ENCODE measurements at places on chromosomes 2 and 18.

DNA sequence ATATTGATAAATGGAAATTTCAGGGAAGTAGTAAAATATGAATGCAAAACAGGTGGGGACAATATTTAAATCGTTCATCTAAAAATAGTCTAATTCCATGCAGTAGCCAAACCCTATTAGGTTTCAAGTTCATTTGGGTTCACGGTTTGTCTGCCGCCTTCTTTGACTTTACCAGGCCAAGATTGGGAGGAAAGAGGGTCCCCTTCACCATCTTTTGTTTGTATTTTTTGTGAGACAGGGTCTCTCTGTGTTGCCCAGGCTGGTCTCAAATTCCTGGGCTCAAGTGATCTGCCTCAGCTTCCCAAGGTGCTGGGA, 98.5 kb upstream of the ATL2 start:
- peaks cover 5% of the 10 kb centered on the region for H3K27me3 ChIP-seq
- DNase-seq = no peak
- no peak overlapping the region for H3K4me3 ChIP-seq
- no peaks in the 10 kb centered on the region for H3K4me1 ChIP-seq
- H3K36me3 ChIP-seq = no peaks in the 10 kb centered on the region

GRCh38 chr18:2959341-2959740, 53.6 kb downstream of the LPIN2 start:
- no peak for DNase-seq
- peaks cover 11% of the 10 kb centered on the region for H3K36me3 ChIP-seq
- peak overlapping the region; percentile 68 for H3K4me3 ChIP-seq

DNA sequence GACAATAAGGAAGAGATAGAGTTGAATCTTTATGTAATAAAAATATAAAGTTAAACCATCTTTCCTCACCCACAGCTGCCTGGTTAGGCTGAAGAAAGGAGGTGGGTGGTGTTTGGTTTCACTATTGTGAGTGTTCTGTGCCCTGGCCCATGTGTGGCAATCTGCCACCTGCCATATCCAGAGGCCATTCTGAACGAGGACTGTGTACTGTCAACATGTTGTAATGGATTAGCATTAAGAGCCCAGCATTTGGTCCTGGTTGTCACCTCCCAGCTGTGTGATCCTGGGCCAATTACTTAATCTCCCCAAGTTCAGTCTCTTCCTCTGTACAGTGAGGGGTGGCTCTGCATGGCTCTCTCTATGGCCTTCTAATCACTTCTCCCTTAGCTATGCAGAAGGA, 118.2 kb upstream of the SEC11C start:
- H3K27me3 ChIP-seq = no peaks in the 10 kb centered on the region
- H3K36me3 ChIP-seq = no peaks in the 10 kb centered on the region
- H3K4me1 ChIP-seq = no peaks in the 10 kb centered on the region
- H3K27ac ChIP-seq = no peak overlapping the region
- H3K4me3 ChIP-seq = no peak overlapping the region

- H3K36me3 ChIP-seq = no peaks in the 10 kb centered on the region
- H3K4me1 ChIP-seq = no peaks in the 10 kb centered on the region
- no peak overlapping the region for H3K4me3 ChIP-seq
- no peaks in the 10 kb centered on the region for H3K27me3 ChIP-seq
These were observed 755.7 kb upstream of the SLC8A1 start for GRCh38 chr2:41207578-41207977.

GRCh38 chr2:96265349-96265839, 403 bp downstream of the TMEM127 start:
- DNase-seq = peak; percentile 46
- H3K4me3 ChIP-seq = peak overlapping the region; percentile 44
- peaks cover 54% of the 10 kb centered on the region for H3K4me1 ChIP-seq
- H3K27me3 ChIP-seq = no peaks in the 10 kb centered on the region

DNA sequence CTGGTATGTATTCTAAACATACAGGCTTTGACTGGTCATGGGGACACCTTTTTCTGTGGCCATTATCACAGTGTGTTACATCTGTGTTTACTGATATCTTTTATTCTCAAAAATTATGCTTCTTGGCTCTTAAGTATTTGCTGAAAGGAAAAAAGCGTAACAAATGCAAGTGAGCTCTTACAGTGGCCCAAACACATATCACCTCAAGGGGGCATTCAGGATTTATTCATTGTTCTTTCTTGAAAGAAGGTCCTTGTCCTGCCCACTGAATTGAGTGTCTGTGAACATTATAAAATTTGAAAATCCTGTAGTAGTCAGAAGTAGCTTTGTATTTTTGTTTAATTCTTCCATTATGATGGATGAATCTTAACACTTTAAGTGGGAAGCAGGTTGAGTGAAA, 454.5 kb downstream of the XIRP2 start:
- H3K4me3 ChIP-seq = no peak overlapping the region
- no peak for DNase-seq
- no peaks in the 10 kb centered on the region for H3K36me3 ChIP-seq
- no peak overlapping the region for H3K27ac ChIP-seq
- H3K4me1 ChIP-seq = no peaks in the 10 kb centered on the region

GRCh38 chr2:215517391-215517790, 81.5 kb upstream of the FN1 start:
- H3K27me3 ChIP-seq = no peaks in the 10 kb centered on the region
- no peaks in the 10 kb centered on the region for H3K4me1 ChIP-seq
- H3K36me3 ChIP-seq = no peaks in the 10 kb centered on the region
- no peak overlapping the region for H3K4me3 ChIP-seq
- DNase-seq = no peak

GRCh38 chr18:24530630-24531111, 70.2 kb downstream of the HRH4 start:
- H3K27me3 ChIP-seq = peaks cover 14% of the 10 kb centered on the region
- no peak overlapping the region for H3K4me3 ChIP-seq
- no peak for DNase-seq

- H3K27ac ChIP-seq = no peak overlapping the region
- H3K27me3 ChIP-seq = no peaks in the 10 kb centered on the region
- no peak for DNase-seq
- H3K4me1 ChIP-seq = no peaks in the 10 kb centered on the region
These were observed 339.1 kb downstream of the TSN start for GRCh38 chr2:122094557-122094956.

GRCh38 chr2:204274991-204275390, 270.3 kb upstream of the PARD3B start:
- no peaks in the 10 kb centered on the region for H3K36me3 ChIP-seq
- DNase-seq = no peak
- H3K4me1 ChIP-seq = no peaks in the 10 kb centered on the region
- H3K27ac ChIP-seq = no peak overlapping the region
- H3K27me3 ChIP-seq = peaks cover 9% of the 10 kb centered on the region
- no peak overlapping the region for H3K4me3 ChIP-seq

GRCh38 chr2:237485304-237485703, 1.7 kb upstream of the MLPH start:
- no peaks in the 10 kb centered on the region for H3K36me3 ChIP-seq
- H3K4me3 ChIP-seq = no peak overlapping the region
- H3K27ac ChIP-seq = no peak overlapping the region
- peaks cover 18% of the 10 kb centered on the region for H3K27me3 ChIP-seq
- no peaks in the 10 kb centered on the region for H3K4me1 ChIP-seq

DNA sequence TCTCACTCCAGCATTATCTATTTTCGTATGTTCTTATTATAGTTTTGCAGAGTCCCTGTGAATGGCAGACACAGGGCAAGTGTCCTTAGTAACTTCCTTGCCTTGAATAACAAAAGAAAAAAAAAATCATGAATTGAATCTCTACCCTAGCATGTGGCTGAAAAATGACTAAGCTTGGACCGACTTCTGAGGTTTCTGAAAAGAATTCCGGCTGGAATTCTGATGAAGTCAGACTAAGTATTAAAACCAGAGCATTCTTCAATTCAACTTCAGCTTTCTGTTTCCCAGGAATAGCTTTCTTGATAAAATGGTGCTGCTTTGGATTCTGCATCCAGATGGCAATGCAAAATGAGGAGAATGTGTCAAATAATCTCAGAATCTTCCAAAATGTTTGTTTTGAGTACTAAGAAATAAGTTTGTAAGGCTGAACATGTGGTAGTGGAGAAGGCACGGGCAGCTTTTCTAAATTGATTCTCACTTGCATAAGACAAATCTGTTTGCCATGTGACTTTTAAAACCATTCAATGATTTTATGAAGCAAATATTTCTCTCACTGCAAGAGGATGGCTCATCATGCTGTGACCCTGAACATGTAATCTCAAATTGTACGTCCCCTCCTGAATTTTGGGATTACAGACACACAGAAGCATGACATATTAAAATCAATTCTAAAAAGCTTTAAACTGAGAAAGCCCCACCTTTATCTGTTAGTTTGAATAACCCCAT, 1462.8 kb upstream of the LRRTM1 start:
- no peak overlapping the region for H3K27ac ChIP-seq
- H3K4me1 ChIP-seq = no peaks in the 10 kb centered on the region
- no peak overlapping the region for H3K4me3 ChIP-seq
- H3K36me3 ChIP-seq = no peaks in the 10 kb centered on the region

GRCh38 chr2:65357959-65358294, 74.5 kb downstream of the SPRED2 start:
- H3K4me1 ChIP-seq = no peaks in the 10 kb centered on the region
- H3K27me3 ChIP-seq = no peaks in the 10 kb centered on the region
- DNase-seq = no peak
- H3K36me3 ChIP-seq = no peaks in the 10 kb centered on the region
- H3K4me3 ChIP-seq = no peak overlapping the region
- H3K27ac ChIP-seq = no peak overlapping the region

GRCh38 chr2:217914078-217914477, 88.7 kb downstream of the TNS1 start:
- no peaks in the 10 kb centered on the region for H3K4me1 ChIP-seq
- DNase-seq = no peak
- H3K27me3 ChIP-seq = no peaks in the 10 kb centered on the region
- no peaks in the 10 kb centered on the region for H3K36me3 ChIP-seq
- H3K4me3 ChIP-seq = no peak overlapping the region
- no peak overlapping the region for H3K27ac ChIP-seq

DNA sequence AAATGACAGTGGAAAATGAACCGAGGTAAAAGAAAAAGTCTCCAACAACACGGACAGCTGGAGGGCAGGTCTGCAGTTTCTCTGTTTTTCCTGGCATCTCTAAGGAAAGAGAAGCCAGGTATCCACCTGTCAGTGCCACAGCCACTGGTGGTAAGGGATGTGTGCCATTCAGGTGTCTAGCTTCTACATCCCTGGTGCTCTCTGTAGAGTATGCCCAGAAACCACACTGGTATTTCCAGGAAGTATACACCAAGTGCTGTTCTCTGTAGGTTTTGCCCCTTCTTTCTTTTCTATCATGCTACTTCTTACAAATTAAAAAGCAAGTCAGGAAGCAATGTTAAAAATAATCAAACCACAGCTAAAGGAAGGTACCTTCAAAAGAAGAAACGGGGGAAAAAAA, 7.6 kb upstream of the AGFG1 start:
- peaks cover 53% of the 10 kb centered on the region for H3K4me1 ChIP-seq
- no peaks in the 10 kb centered on the region for H3K36me3 ChIP-seq
- H3K4me3 ChIP-seq = peak overlapping the region; percentile 63
- peak overlapping the region; percentile 56 for H3K27ac ChIP-seq

GRCh38 chr18:9757827-9758621, 49.9 kb downstream of the RAB31 start:
- no peak overlapping the region for H3K27ac ChIP-seq
- no peak for DNase-seq
- H3K36me3 ChIP-seq = no peaks in the 10 kb centered on the region
- H3K4me3 ChIP-seq = no peak overlapping the region
- no peaks in the 10 kb centered on the region for H3K27me3 ChIP-seq

GRCh38 chr2:3447789-3448317, 68.4 kb downstream of the TRAPPC12 start:
- H3K27ac ChIP-seq = no peak overlapping the region
- H3K4me1 ChIP-seq = no peaks in the 10 kb centered on the region
- DNase-seq = no peak
- no peaks in the 10 kb centered on the region for H3K27me3 ChIP-seq
- H3K4me3 ChIP-seq = no peak overlapping the region

DNA sequence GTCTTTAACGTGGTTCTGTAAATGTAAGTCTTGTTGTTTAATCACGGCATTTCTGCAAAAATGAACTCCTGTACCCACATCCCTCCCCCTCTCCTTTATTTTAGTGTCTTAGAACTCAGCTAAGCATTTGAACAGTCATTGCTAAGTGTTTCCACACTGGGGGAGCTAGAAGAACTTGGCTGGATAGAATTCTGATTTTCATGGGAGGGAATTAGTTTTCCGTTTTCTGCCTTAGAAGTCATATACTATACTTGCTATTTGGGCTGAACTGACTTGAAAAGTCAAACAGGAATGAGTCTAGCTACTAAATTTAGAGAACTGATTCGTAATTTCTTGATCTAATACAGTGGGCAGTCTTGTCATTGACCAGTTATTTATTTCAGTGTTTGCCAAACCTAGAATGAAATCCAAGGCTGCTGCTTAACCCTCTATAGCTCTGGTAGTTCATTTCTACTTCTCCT, 61.1 kb downstream of the FMNL2 start:
- DNase-seq = no peak
- no peak overlapping the region for H3K27ac ChIP-seq
- no peaks in the 10 kb centered on the region for H3K36me3 ChIP-seq
- no peak overlapping the region for H3K4me3 ChIP-seq
- H3K4me1 ChIP-seq = no peaks in the 10 kb centered on the region

DNA sequence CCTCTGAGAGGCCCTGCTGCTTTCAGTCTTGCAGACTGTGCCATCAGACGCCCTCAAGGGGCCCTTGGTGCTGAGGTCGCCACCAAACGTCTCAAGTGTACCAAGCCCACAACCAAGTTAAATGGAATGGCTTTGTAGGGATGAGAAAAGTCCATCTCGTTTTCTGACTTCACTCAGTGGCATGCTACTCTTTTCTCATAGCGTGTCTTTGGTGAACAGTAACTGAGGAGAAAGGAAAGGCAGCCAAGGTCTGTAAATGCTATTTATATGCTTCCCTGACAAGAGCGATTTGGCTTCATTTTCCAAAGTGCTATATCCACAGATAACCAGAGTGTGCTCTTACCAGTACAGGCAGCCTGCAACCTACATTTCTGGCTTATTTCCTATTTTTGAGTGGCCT, 123.0 kb downstream of the MTX2 start:
- H3K4me1 ChIP-seq = no peaks in the 10 kb centered on the region
- H3K27me3 ChIP-seq = peaks cover 4% of the 10 kb centered on the region
- no peaks in the 10 kb centered on the region for H3K36me3 ChIP-seq
- no peak overlapping the region for H3K4me3 ChIP-seq
- no peak overlapping the region for H3K27ac ChIP-seq

GRCh38 chr2:177313162-177313781, 48.7 kb upstream of the NFE2L2 start:
- no peak for DNase-seq
- no peaks in the 10 kb centered on the region for H3K27me3 ChIP-seq
- no peak overlapping the region for H3K4me3 ChIP-seq
- H3K4me1 ChIP-seq = peaks cover 14% of the 10 kb centered on the region

GRCh38 chr2:50856016-50856541, 175.9 kb downstream of the NRXN1 start:
- no peak overlapping the region for H3K4me3 ChIP-seq
- H3K27me3 ChIP-seq = no peaks in the 10 kb centered on the region
- H3K4me1 ChIP-seq = no peaks in the 10 kb centered on the region
- H3K27ac ChIP-seq = no peak overlapping the region
- H3K36me3 ChIP-seq = no peaks in the 10 kb centered on the region

DNA sequence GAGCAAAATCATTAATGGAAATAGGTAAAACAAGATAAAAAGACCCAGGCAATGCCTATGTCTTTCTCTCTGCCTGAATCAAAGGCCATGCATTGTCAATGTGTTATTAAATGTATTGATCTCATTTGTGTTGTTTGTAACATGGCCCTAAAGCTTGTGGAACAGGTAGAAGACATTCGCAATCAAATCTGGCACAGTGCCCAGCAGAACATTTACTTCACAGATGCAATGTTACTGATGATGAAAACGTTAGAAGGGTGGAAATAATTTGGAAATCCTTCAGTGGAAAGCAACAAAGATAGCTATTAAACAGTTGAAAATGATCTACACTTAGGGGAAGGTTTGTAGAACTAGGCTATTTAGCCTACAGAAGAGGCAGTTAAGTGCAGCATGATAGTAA, 368.2 kb downstream of the EPHA4 start:
- H3K27me3 ChIP-seq = peaks cover 1% of the 10 kb centered on the region
- no peak for DNase-seq
- no peak overlapping the region for H3K27ac ChIP-seq
- no peak overlapping the region for H3K4me3 ChIP-seq
